ENCODE measurements at places on chromosomes 7 and 10. TPM values are rescaled to one million over a fixed set of nuclear protein-coding genes. Genes with fewer than 3 reads are reported as not detected.

DNA sequence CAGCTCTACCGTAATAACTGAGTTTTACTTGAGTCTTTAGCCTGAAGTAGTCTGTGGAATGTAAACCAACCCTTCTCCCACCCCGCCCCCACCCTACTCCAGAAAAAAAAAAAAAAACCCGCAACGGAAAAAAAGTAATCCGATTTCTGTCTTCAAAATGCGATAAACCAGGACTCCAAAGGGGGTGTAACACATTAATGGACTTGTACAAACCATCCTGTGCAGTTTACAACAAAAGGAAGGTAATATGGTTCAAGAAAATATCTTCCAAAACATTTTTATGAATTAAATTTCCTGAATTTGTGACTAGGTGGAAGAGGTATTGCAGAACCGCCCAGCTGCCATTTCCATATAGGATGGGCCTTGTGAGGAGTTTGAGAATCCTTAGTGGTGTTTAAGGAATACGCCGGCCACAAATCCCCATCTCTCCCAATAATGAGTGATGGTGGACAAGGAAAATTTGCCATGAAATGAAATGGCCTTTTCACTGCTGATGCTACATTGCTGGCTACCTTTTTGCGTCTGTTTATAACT is 10.6 kb downstream of the SKIDA1 start:
- DNase-seq = no peak

DNA sequence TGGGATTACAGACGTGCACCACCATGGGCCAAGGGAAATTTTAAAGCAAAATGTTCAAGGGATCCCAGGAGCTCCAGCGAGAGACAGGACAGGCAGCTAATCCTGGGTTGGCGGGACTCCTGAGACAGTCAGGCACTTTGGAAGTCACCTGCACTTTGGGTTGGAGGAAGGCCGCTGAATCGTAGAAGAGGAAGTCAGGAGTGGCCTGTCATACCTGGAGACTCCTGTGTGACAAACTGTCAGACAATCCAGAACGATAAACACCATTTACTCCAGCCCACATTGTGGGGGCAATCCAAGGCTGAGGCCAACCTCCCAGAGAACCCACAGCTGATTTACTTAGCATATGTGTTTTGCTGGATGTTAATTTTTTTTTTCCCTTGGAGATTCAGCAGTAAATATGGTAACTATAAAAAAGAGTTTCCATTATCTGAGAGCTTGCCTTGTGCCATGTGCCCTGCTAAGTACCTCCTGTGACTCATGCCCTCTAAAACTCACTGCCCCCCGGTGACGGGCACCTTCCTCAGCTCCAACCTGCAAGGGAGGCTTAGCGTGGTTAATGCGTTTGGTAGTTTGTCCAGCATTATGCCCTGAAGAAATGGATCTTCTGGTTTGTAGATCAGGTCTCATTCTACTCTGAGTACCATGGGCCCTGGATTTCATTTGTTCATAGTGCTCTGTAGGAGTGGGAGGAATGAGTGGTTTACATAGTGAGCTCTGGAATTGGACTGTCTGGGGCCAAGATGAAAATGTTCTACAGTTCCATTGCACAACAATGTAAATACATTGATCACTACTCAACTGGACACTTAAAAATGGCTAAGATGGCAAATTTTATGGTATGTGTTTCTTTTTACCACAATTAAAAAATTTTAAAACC is 50.9 kb downstream of the ICA1 start:
- no peak for DNase-seq

GRCh38 chr7:56537952-56538351 is 421.7 kb upstream of the NUPR2 start:
- no peak for DNase-seq

- DNase-seq = no peak
Measured at GRCh38 chr7:32639122-32639521, 143.8 kb downstream of the AVL9 start.

Gene CPXM2
- not detected for total RNA-seq

- no peak for DNase-seq
Measured at GRCh38 chr10:92692697-92693533, 3.2 kb downstream of the HHEX start.

- no peak for DNase-seq
Measured at GRCh38 chr10:128173386-128173785, 47.2 kb upstream of the MKI67 start.

DNA sequence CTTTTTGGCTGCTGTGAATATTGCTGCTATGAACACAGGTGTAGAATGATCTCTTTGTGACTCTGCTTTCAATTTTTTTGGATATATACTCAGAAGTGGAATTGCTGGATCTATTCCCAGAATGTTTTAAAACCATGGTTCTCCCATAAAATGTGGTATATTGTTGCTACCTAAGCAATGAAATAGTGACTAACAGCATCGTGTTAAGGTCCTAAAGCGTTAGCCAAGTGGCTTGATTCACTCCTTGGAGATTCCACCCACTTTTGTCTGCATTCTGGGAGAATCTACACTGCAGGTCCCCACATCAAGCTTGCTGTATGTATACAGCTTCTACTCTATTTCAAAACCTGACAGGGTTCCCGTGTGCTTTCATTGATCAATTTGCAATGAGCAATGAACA is 105.6 kb downstream of the CDK6 start:
- no peak for DNase-seq

GRCh38 chr10:125102246-125102645 is 58.1 kb downstream of the CTBP2 start:
- no peak for DNase-seq

DNA sequence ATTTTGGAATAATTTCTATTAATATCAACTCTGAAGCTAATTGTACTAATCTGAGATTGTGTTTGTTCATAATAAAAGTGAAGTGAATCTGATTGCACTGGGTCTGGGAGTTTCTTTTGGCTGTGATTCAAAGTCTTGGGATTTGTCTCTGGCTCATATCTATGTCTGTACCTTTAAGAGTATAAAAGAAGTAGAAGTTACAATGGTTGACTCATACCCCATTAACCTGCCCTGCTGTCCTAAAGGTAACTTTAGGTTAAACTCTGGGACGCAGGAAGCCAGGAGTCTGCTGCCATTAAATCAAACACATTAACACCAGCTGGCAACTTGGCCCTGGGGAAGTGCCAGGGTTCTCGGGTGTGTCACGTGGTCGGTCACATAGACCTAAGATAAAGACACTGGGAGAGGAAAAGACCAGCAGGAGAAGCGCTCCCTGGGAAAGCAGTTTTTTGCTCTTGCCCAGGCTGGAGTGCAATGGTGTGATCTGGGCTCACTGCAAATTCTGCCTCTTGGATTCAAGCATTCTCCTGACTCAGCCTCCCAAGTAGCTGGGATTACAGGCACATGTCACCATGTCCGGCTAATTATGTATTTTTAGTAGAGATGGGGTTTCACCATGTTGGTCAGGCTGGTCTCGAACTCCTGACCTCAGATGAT is 17.8 kb downstream of the SCD start:
- no peak for DNase-seq

DNA sequence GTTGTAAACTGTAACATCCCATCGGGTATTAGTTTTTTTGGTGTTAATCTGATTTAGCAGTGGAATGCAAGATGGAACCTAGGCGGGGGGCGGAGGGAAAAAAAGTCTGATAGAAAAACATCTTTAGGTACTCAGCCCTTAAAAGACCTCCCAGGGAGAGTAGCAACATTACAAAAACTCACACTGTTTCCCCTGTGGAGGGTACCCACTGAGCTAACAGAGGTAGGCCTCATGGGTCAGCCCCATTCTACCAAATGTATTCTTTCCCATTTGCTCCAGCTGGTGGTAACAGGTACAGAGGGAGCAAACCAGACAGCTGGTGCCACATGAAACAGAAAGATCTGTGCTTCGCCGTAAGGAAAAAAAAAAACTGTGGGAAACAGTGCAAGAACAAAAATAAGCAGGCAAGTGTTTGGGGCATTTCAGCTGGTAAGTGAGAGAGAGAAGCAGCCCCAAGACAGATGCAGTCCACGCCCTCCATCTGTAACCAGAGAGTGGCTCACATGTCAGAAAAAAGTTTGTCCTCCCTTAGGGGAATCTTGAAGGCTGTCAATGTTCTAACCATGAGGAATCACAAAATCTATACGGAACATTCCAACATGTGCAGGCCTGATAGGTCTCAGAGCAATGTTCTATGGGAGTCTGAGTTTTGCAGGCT is 65.3 kb downstream of the HOXA1 start:
- DNase-seq = no peak

- no peak for DNase-seq
Measured at GRCh38 chr10:62025901-62026879, 124.7 kb downstream of the ARID5B start.

Gene GCK
- 1.3 TPM for total RNA-seq

DNA sequence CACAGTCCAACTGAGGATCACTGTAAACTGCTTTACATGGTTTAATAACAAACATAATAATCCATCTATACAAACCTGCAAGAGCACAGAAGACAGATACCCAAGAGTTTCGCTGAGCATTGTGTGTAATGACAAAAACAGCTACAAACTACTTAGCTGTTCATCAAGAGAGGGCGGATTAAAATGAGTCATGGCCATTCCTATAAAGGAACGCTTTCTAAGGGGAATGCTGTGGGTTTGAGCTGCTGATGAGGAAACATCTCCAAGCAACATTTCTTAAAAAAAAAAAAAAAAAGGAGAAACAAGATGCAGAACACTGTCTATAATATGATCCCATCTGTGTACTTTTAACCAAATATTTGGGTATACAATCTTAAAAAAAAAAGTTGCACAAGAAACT is 33.8 kb downstream of the VOPP1 start:
- no peak for DNase-seq

Gene PKD2L1
- total RNA-seq = not detected

Gene KCTD7
- total RNA-seq = 7.8 TPM

GRCh38 chr10:130715686-130716670 is 579.8 kb downstream of the GLRX3 start:
- no peak for DNase-seq

GRCh38 chr7:103541947-103542346 is 95.9 kb upstream of the SLC26A5 start:
- no peak for DNase-seq

Gene ASB10
- not detected for total RNA-seq

DNA sequence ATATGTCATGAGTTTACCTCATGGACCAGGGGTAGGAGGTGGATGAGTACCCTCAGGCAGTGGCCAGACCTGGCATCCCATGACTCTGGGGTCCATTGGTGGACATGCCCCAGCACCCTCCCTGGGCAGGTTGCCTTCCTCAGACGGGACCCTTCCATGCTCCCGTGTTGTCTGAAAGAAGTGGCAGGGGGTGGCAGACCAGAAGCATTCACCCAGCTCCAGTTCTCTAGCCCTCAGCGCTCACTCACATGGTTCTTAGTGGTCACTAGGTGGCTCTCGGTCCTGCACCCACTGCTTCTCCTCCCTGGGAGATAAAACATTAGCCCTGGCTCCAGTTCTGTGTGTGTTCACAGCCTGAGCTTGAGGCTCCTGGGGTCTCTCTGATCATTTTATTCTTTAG is 6.0 kb downstream of the RBP3 start:
- DNase-seq = no peak

DNA sequence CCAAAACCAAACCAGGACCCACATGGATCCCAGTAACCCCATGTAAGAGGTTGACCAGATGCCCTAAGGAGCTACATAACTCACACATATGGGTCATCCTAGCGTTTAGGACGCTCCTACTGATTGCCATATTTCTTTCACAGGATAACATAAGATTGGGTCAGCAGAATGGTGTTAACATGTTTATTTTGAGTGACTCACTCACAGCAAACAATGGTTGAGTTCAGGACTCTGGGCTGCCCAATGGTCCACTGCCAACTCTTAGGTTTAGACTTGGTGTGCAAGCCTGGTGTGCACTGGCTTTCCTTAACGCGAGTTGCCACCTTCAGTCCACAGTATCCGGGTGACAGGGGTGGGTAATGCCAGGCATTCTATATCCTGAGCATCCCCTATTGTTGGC is 211.5 kb downstream of the GPAM start:
- no peak for DNase-seq

- peak; percentile 97 for DNase-seq
Measured at GRCh38 chr7:54758702-54759592, at the start of gene SEC61G. Gene SEC61G (minus strand): TSS chr7:54759211. CDS start chr7:54757588, 1,623 bp downstream.
